ENCODE measurements at places on chromosomes 3 and 15.
A peak's percentile ranks its signal among the peaks of the same experiment; 100 is the strongest.

GRCh38 chr3:177832880-177833279 lies 635.6 kb upstream of the TBL1XR1 start:
- no peak for DNase-seq

GRCh38 chr3:139771331-139771730 lies 93.6 kb upstream of the NMNAT3 start:
- no peak for DNase-seq

- no peak for DNase-seq
These were observed 21.2 kb upstream of the SHC4 start for GRCh38 chr15:48984811-48985352.

- DNase-seq, result no peak
These were observed 71.3 kb downstream of the SV2B start for GRCh38 chr15:91171334-91171733.

DNA sequence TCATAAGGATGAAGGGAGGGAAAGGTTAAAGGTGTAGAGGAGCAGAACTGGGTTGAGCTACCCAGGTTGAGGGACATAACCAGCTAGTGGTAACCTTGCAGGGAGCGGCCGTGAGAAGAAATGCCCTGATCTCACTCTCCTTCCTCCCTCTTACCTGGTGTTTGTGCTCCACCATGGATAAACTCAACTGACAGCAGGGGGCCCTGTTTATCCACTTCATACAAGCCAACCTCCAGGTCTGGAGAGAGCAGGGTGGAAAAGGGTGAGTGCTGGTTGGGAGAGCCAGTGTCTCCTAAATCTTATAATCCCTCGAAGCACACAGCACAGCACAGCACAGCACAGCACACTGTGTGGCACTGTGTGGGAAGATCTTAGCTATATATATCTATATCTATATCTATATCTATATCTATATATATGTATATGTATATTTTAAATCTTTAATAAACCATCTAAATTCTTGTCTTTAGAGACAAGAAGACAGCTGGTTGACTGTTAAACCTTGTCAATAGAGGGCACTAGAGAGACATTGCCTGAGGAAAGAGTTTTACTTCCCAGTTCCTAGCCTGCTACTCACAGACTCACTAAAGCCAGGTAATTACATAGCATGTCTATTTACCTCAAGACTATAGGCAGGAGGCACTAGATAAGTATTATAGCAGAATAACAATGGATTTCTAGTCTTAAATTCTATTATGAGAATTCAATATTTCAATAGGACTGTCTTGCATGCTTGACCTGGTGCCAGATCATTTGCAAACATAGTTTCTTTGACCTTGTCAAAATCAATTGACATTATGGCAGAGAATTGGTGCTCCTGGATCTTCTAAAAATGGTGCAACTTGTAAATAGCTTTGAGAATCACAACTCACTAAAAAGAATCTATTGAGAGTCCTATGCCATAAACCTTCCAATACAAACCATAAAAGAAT lies 21.7 kb upstream of the FMN1 start:
- DNase-seq, result no peak

GRCh38 chr15:31487811-31488436 lies 161.3 kb downstream of the KLF13 start:
- DNase-seq, result peak; percentile 29

DNA sequence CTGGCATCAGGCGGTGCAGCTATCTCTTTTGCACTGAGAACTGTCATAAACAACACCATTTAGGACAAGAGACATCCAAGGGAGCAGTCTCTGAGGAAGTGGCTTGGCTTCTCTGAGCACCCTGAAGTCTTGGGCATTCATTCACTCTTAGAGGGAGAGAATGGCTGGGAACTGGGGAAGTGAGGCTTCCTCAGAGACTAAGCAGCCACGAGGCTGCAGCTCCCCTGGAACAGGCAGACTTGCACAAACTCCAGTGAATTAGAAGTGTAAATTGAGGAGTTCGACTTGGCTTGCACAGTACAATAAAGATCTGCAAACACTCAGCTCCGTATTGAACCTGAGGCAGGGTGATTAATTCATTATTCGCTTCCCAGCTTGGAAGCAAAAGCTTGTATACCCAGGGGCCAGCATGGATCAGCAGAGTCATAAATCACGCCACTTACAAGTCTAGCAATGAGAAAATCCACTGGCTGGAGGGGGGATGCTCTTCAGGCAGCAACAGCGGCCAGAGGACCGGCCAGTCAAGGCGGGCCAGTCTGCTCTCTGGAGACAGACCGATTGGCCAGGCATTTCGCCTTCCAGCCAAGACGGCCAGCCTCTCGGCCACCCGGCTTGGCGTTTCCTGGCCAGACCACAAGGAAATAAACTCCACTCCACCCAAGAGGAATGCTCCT lies 118.8 kb upstream of the ADPGK start:
- DNase-seq, result no peak

DNA sequence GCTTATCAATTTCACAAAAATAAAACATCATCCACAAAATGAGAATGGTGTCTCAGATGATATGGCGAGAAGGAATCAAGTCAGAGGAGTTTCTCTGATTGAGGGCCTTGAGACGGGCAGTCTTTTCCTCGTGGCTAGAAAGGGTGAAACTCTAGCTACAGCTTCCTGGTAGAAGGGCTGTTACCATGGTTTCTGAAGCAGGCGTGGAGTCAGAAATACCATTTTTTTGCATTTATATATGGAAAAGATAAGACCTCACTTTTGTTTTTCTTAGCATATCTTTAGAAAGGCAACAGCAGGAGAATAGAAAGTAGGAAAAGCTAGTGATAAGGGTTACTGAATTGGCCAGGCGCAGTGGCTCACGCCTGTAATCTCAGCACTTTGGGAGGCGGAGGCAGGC lies 17.3 kb upstream of the SAMD7 start:
- no peak for DNase-seq

DNA sequence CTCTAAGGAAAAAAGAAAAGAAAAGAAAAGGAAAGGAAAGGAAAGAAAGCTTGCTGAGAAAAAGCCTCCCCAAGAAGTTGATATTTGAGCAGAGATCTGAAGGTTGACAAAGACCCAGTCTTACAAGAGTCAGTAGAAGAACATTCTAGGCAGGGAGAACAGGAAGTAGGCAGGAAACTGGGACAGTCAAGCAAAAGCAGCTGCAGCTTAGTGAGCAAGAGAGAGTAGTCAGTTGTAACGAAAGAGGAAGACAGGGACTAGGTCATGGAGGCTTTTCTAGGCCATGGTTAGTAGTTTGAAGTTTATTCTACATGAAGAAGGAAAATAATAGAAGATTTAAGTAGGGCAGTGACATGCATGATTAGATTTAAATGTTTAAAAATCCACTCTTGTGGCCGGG lies 31.8 kb upstream of the KLHL6 start:
- no peak for DNase-seq

GRCh38 chr3:97692831-97693230 lies 71.7 kb upstream of the ARL6 start:
- DNase-seq, result no peak

GRCh38 chr15:48983300-48983699 lies 19.6 kb upstream of the SHC4 start:
- DNase-seq, result no peak

DNA sequence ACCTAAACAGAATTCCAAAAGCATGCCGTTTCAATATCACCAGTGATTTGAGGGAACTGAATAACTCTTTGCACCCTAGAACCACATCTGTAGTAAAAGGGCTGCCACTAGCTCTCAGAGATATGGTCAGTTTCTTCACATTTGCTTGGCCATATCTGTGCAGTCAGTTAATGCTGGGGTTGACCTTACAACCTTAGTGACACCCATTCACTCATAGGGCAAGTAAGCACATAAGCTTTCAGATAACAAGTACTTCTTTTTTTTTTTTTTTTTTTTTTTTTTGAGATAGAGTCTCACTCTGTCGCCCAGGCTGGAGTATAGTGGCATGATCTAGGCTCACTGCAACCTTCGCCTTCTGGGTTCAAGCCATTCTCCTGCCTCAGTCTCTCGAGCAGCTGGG lies 20.4 kb upstream of the FSIP1 start:
- DNase-seq, result no peak

DNA sequence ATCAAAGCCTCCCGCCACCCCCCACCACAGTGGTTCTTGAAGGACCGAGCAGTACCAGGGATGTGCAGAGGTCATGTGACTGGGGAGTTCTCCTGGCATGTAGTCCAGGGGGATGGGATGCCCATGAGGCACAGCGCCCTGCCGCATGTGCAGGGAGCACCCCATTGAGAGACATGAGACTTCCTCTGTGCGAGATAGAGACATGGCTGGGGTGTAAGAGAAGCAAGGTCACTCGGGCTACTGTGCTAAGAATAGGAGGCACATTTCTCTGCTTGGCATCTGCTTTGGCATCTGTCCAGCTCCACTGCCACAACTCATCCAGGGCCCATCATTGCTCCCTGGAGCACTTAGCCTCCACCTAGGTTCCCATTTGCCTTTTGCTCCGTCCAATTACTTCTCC lies 2.4 kb upstream of the CYP1A1 start:
- no peak for DNase-seq

GRCh38 chr15:56532721-56533460 lies 68.0 kb upstream of the MNS1 start:
- no peak for DNase-seq

GRCh38 chr3:195171093-195171873 lies 99.7 kb downstream of the XXYLT1 start:
- DNase-seq, result no peak

DNA sequence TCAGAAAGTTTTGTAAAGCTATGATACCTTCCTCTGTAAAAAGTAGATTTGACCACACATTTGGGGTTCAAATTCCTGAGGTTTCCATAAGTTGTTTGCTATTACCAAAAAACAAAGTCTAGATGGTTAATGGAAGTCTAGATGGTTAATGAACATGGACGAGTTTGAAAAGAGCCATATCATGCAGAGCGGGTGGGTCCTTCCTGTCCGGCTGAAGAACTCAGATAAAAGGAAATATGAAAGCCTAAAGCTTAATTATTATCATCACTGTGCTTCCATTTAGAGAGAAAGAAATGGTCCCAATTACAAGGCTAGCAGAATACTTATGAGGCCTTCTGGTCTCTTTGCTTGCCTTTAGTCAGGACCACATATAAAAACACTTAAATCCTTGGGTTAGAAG lies 132.1 kb upstream of the SATB1 start:
- no peak for DNase-seq

DNA sequence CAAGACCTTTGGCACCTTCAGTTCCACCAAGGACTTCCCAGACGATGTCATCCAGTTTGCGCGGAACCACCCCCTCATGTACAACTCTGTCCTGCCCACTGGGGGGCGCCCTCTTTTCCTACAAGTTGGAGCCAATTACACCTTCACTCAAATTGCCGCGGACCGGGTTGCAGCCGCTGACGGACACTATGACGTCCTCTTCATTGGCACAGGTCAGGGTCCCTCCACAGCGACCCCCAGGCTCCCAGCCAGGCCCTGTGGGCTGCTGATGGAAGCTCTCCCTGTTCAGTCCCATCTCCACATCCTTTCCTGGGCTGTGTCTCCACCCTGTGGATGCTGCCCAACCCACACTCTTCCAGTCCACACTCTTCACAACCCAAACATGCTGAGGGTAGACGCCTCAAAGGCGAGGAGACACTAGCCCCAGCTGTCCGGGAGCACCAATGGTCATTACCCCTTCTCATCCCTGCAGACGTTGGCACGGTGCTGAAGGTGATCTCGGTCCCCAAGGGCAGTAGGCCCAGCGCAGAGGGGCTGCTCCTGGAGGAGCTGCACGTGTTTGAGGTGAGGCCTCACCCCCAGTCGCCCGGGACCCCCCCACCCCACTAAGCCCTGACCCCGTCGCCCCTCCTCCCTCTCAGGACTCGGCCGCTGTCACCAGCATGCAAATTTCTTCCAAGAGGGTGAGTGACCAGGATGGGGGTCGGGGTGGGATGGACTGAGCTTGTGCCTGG lies 4.3 kb upstream of the LSMEM2 start:
- peak; percentile 81 for DNase-seq

- DNase-seq, result no peak
These were observed 24.3 kb downstream of the ZDHHC19 start for GRCh38 chr3:196186651-196187573.

DNA sequence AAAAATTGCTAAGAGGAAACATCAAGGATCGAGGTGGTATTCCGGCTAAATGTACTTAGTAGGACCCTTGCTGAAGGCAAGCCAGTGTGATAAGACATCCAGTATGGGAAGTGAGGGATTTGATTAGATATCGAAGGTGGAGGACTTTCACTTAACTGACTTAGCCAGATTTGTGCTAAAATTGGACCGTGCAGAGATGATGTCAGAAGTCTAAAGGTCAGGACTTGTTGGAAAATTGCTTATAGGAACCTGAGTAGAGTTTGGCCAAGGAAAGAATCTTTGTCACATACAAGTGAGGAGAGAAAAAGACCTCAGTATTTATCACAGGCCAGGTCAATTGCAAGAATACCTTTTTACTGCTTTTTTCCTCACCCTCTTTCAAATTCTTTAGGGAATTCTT lies 30.9 kb upstream of the PYDC2 start:
- no peak for DNase-seq

GRCh38 chr3:119122350-119122749 lies 23.6 kb upstream of the TEX55 start:
- no peak for DNase-seq

DNA sequence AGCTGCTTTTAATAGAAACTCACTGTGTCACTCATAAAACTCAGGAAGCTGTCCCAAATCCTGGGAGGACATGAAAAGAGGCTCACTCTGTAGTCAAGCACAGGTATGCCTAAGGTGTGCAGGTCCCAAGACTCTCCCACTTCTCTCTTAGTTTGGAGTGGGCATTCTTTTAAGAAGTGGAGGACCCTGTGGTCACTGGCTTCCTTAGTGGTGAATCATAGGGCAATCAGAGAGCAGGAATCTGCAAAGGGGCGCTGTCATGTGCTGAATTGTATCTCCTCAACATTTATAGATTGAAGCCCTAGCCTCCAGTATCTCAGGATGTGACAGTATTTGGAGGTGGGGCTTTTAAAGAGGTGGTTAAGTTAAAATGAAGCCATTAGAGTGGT lies 47.2 kb upstream of the ZBTB38 start:
- DNase-seq, result no peak
